MV-4-11 (cell line): ENCODE measurements at places on chromosomes 7 and 10.

- DNase-seq = peak; percentile 89
Measured at GRCh38 chr7:24786306-24786705, 29.0 kb upstream of the GSDME start.

DNA sequence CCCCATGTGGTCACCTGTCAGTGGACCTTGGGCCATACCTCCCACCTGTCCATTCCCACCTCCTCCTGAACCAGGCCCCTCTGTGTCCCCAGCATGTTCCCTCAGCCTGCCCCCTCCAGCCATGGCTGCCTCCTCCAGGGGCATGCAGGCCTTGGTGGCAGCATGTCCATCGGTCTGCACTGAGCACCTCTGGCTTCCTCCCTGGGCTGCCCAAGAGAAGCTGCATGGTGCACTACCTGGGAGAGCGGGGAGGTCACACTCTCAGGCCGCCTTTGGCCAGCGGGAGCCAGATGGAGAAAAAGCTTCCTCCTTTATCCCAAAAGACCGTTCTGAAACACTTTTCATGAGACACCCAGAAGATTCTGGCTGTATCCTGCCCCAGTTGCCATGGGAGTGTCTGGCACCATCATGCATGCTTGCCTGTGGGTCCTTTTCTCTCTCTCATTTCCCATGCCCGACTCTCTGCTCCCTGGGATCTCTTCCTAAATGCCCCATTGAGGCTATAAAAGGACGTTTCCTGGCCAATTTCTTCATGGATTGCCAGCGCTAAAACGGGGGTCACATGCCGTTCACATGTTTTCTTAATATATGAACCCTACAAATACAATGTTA, 45.5 kb upstream of the MGMT start:
- no peak for DNase-seq

DNA sequence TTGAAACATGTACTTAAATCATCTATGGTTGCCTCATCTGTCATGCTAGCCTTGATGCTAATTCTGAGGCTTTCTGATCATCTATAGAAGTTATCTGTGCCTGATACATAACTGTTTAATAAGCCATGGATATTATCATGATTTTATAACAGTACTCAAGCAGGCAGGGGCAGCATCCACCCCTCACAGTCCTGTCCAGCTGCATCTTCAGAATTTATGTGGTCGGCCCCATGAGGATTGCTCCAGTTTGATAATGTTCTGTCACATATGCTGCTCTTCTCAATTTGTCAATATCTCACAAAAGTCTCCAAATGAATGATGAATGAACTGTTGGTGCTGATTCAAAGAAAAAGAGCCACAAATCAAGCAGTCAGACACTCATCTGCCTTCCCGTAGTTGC, 335.1 kb upstream of the POM121L12 start:
- DNase-seq = no peak

- no peak for DNase-seq
Measured at GRCh38 chr7:22808140-22808539, 14.5 kb downstream of the TOMM7 start.

GRCh38 chr10:79066411-79067240, 2.1 kb upstream of the ZMIZ1 start:
- DNase-seq = peak; percentile 20

- no peak for DNase-seq
Measured at GRCh38 chr10:7193369-7193768, 217.5 kb downstream of the SFMBT2 start.

GRCh38 chr10:49367600-49367999, 28.3 kb downstream of the DRGX start:
- DNase-seq = no peak

- no peak for DNase-seq
Measured at GRCh38 chr7:135929722-135930141, 47.4 kb downstream of the MTPN start.

DNA sequence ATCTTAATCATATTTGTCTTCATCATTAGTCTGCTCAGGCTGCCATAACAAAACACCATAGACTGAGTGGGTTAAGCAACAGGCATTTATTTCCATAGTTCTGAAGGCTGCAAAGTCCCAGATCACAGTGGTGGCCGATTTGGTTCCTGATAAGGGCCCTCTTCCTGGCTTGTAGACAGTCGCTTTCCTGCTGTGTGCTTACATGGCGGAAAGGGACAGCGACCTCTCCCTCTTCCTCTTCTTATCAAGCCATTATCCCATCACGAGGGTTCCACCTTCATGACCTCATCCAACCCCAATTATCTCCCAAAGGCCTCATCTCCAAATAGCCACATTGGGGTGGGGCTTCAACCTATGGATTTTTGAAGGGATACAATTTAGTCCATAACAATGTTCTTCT, 84.0 kb downstream of the LYZL1 start:
- no peak for DNase-seq

DNA sequence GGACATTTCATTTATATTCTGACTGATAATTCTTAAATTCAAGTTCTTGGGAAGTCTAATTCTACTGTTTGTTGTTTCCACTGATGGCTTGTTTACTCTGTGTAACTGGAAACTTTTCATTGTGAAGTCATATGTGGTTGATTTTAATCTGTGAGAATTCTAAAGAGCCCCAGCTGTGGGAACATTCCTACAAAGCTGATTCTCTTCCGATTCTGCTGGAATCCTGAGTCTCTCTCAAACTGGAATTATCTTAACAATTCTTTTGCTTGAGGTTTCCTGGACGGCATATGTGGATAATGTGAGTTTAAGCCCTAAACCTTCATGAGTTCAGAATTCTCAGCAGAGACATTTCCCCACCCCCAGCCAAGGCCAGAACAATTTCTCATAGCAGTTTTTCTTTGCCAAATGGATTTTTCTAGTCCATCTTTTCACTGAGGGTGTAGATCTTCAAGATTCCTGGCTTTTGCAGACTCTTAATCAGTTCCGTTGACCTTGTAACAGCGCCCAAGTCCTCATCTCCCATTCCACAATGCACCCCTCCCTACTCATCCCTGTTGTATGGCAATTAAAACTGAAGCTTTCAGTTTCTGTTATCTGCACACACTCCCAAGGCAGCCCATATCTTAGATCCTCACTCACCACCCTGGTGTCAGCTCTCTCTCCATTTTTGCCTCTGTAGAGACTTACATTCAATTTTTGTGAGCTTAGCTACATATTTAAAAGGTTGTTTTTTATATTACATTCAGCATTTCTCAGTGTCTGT, 37.6 kb downstream of the GRM8 start:
- DNase-seq = no peak

DNA sequence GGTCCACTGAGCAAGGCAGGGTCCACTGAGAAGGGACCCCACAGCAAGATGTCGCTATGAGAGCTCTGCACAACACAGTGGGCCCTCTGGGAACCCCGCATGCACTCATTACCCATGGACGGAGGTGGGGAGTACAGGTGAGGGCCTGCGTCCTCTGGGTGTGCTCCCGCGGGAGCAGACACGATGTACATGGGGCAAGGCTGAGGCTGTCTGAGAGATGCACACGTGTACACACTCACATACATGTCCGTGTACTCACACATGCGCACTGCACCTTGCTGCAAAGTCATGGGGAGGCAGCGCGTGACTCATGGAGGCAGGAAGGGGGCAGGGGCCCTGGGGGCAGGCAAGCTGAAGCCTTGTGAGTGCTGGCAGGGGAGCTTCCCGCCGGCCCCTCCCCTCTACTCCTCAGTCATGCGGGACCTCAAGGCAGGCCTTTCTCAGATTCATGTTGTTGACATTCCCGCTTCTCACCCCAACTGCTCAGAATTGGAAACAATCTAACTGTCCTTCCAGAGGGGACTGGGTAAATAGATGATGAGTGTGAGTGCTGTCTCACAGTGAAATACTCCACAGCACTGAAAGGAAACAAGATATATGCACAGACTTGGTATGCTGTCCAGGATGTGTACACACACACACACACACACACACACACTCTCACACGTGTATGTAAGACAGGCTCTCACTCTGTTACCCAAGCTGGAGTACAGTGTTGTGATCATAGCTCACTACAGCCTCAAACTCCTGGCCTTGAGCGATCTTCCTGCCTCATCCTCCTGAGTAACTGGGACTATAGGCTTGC, 40.0 kb downstream of the GOLGA7B start:
- no peak for DNase-seq

- DNase-seq = no peak
Measured at GRCh38 chr10:104844073-104844472, 203.0 kb downstream of the SORCS3 start.

GRCh38 chr7:147658392-147658967, 932.1 kb upstream of the C7orf33 start:
- no peak for DNase-seq

DNA sequence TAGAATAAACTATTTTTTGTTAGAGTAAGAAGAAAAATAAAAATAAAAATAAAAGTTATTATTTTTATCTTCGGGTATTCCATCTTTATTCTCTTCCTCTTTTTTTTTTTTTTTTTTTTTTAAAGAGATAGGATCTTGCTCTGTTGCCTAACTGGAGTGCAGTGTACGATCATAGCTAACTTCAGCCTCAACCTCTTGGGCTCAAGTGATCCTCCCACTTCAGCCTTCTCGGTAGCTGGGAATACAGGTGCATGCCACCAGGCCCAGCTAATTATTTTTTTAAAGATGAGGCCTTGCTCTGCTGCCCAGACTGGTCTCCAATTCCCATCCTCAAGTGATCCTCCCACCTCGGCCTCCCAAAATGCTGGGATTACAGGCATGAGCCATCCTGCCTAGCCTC, 15.4 kb downstream of the STAM start:
- no peak for DNase-seq

DNA sequence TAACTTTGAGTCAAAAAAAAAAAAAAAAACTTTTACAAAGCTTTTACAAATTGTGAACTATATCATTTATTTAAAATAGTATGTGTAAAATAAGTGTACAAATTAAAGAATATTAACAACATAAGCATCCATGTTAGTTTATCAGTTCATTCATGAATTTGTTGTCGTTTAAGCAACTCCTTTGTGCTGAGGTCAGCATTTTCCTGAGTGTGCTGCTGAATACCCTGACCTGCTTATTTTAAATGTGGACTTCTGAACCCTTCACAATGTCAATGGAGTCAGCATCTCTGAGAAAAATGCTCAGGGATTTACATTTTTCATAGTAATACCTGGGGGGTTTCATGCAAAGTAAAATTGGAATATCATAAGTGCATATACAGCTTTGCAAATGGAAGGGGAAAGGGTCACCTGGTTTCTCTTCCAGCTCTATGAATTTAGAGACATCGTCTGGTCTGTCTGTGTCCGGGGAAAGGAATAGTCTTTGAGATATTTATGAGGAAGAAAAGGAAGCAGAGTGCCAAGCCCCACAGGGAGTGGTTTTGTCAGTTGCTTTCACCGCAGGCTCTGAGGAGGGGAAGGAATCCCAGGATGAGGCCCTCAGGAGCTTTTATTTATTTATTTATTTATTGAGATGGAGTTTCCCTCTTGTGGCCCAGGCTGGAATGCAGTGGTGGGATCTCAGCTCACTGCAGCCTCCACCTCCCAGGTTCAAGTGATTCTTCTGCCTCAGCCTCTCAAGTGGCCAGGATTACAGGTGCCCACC, 125.5 kb upstream of the SVIL start:
- no peak for DNase-seq

GRCh38 chr10:111506266-111507034, 429.6 kb downstream of the ADRA2A start:
- no peak for DNase-seq

GRCh38 chr10:94156453-94156852, 162.7 kb downstream of the PLCE1 start:
- no peak for DNase-seq

- no peak for DNase-seq
Measured at GRCh38 chr10:110859206-110859972, 12.3 kb upstream of the PDCD4 start.

GRCh38 chr10:110576220-110576619, 8.7 kb downstream of the SMC3 start:
- DNase-seq = no peak

DNA sequence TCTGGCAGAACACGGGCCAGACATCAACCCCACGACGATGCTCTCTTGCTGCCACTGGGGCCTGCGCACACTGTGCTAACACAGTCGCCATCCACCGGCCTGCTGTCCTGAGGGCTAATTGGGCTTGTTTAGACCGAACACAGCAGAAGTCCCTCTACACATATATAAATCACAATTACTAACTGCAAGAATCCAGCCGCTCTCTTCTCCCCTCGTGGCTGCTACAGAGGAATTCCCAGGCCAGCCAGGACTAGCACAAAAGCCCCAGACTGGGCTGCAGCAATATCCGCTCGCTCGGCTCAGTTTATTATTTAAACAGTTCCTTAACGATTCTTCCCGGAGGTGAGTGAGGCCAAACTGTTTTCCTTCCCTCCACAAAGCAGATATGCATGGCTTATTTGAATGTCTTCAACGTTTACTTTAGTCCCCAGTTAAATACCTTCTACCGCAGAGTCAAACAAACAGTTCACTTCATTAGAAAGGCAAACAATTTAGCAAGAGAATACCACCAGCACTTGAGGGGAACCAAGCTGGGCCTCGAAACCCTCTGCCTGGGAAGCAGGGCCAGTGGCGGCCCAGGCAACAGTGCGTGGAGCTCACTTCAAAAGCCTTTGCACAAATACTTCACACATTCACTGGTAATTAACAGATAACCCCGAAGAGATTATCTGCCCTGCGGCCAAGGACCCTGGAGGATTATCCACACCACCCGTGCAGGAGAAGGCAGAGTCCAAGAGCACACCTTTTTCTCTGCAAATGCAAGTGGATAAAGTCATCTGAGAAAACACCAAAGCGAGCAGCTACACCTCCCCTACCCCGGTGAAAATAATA, 145.3 kb downstream of the GLI3 start:
- no peak for DNase-seq

DNA sequence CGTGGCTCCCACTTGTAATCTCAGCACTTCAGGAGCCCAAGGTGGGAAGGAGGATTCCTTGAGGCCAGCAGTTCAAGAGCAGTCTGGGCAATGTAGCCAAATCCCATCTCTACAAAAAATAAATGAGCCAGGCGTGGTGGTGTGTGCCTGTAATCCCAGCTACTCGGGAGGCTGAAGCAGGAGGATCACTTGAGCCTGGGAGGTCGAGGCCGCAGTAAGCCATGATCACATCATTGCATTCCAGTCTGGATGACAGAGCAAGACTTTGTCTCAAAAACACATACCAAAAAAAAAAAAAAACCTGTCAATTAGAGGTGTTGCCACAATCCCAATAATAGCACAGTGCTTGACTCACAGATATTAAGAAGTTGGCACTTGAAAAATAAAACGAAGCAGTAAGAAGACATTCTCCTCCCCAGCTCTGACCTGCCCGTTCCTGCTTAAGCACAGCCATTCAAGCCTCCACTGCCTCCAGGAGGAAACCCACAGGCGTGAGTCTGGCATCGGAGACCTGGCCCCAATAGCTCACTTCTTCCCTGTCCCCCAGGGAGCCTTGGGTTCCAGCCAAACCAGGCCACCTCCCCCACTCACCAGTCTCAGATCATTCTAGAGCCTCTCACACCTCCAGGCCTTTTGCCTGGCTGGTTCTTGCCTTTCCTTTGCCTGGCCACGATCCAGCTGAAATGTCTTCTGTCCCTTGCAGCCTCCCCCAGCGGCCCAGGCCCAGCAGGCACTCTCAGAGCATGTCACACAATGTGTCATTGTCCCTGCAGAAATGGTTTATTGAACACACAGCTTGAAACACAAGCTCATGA, 45.3 kb upstream of the GTF2I start:
- no peak for DNase-seq

- DNase-seq = no peak
Measured at GRCh38 chr10:132226586-132227405, 40.0 kb downstream of the DPYSL4 start.

- DNase-seq = no peak
Measured at GRCh38 chr10:78656417-78657162, 412.2 kb upstream of the ZMIZ1 start.

GRCh38 chr7:39735903-39736302, 112.5 kb downstream of the RALA start:
- peak; percentile 31 for DNase-seq
